Kidney capillary endothelial cell (primary cell): ENCODE measurements at places on chromosomes 7 and 10.

DNA sequence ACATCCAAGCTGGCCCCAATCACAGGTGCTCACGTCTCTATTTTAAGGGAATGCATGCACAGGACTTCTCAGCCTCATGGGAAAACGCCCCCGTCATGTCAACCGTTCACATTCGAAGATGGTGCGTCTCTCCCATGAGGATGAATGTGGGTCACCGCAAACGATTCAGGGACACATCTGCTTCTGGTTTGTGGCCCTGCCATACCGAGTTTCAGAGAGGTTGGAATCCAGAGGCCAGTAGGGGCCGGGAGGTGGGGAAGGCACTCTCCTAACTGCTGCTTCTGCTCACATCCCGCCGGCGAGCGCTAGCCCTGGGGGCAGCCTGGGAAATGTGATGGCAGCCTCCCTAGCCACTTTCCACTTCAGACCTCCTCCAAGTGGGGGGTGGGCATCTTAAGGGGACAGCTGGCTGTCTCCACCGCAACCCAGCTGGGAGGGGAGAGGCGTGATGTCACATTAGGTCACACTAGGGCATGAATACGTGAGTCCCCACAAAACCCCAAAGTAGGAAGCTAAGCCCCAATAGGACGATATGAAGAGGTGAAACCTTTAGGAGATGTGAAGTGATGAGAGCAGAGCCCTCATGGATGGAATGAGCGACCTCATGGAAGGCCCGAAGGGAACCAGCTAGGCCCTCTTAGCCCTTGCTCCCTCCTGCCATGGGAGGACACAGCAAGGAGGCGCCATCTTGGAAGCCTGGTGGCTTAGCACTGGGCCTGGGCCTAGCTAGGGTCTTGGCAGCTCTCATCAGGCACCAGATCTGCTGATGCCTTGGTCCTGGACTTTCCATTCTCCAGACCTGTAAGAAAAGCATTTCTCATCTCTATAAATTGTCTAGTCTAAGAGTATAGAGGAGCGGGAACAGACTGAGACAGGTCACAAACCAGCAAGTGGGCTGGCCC is 107.8 kb downstream of the TCERG1L start:
- no peak for DNase-seq

DNA sequence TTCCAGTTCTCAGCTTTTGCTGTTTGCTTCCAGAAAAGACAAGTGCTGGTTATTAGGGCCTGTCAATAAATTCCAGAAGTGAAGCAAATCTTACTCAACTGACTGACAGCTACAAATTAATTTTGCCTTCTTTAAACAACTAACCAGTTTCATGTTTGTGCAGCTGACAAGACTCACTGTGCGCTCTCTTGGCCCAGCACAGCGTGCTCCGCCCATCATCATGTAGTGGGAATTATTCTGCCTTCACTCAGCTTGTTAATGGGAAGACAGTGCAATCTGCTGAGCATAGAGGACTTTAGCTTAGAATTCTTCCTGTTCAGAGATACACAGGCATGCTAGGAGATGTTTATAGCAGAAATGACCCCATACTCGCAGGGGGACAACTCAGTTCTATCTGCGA is 808.9 kb downstream of the CCSER2 start:
- no peak for DNase-seq

DNA sequence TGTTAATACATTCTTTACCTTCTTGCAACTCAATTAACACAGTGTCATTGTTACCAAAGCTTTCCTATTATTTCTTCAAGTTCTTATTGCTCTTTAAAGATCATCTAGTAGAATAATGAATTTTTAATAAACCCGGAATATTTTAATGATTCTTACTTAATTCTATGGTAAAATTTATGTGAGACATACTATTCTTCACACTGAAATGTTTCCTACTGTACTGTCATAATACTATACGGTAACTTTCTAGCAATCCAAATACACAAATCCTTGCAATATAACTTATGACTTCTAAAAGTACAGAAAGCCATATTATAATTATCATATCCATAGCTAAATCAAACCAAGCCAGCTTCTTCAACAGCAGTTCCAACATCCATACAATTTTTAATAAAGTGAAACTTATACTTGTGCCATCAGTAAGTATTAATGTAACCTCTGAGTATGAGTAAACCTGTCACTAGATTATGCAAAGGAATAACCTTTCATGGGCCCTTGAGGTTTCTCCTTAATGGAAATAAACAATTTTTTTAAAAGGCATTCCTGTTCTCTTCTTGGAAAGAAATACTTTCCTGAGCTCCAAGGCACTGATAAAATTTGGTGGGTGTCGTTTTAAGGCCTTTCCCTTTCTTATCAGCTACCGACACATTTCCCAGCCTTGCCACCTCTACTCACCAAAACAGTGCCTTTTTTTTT is 87.4 kb downstream of the IMMP2L start:
- no peak for DNase-seq

GRCh38 chr7:29500719-29501118 is 62.9 kb upstream of the PRR15 start:
- no peak for DNase-seq

- DNase-seq = no peak
These were observed 8.3 kb upstream of the TMEM168 start for GRCh38 chr7:112798274-112799159.

DNA sequence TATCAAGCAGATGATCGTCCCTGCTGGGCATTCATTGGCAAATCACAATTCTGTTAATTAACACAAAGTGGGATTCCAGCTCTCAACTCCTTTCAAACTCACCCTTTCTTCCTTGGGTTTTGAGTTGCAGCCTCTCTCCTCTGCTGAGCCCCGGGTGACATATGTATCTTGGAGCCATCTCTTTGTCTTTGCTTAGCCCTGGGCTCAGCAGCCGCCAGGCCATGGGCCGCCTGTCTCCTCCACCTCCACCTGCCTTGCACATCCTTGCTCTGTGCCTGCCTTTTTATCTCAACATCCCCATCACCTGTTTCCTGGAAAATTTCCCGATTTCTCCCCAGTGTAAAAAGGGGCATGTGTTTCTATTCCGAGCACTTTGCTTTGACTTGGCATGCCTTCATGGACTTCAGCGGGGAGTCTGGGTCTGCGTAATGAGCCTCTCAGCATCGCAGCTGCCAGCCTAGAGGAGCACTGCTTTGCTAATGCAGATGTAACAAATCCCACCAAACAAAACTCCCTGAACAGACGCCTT is 141.3 kb upstream of the AGK start:
- DNase-seq = no peak

- DNase-seq = peak; percentile 92
These were observed 2.1 kb downstream of the NOS3 start for GRCh38 chr7:150992833-150993302.

DNA sequence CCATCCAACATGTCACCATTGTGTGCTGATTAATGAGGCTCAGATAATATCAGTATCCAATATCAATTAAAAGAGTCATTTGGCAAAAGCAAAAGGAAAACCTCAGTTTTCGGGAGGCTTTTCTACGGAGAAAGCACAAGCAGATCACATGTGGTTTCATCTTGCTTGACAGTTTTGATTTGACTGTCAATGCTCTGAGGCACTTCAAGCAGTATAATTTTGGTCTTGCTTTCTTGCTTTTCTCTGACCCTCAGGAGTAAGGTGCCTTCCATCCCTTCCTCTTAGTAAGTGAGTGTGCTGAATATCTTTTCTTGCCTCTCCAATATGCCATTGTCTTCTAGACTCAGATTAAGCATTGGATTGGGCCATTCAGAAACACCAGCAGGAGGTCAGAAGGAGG is 115.5 kb upstream of the CALCR start:
- DNase-seq = no peak

GRCh38 chr7:129150199-129150996 is 5.9 kb downstream of the TSPAN33 start:
- DNase-seq = no peak

DNA sequence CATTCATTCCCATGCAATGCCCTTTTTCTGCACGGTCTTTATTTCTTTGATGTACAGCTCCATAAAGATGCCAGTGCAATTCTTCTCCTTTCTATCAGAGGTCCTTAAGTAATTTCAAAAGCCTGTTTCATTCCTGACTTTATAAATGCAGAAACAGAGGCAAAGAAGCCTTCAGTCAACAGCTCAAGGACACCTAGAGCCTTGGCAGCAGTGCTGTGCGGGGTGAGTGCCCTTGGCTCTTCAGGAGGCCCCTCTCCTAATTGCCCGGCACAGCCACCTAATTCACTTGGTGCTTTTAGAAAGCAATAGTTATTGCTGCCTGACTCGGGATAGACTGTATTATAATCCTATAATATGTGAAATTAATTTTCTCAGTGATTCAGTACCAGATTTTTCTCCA is 169.6 kb upstream of the KLF6 start:
- no peak for DNase-seq

DNA sequence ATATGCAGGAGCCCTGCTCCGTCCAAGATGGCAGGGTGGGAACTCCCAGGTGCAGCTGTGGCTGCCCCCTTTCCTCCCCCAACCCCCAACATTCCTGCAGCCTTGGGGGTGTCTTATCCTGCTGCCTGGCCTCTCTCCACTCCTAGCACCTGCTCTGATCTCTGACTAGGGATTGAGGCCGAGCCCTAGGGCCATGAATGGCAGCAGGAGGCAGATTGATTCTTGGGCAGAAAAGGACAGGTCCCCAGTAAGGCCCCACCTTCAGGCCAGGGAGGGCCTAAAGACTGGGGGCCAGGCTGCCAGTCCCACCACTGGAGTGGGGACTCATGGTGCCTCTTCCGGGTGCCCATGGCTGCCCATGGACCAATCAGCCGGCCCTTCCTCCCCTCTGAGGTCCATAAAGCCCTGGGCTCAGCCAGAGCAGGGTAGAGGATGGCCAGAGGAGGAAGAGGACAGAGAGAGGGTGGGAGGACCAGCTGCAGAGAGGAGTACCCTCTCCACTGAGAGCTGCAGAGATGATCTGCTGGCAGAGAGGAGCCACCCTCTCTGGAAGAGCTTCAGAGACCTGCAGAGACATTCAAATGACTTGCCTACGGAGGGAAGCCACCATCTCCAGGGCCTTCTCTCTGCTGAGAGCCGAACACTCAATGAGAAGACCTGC is 8.3 kb upstream of the COA1 start:
- DNase-seq = no peak

DNA sequence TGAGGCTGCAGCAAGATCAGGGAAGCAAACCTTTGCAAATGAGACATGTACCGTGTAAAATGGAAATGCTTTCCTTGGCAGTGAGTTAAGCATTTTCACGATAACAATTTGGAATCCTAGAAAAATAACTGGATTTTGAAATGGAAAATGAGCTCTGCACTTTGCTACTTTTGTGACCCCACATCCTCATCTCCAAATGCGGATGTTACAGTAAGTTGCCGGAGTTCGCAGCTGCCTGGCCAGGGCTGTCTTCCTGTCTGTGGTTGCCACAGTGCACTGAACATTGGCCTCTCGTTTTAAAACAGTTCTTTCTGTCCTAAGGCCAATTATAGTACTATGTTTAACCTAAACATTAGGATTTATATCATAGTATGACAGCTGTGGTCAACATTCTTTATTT is 136.2 kb upstream of the FZD8 start:
- DNase-seq = no peak

GRCh38 chr10:59346321-59346720 is 16.0 kb downstream of the FAM13C start:
- no peak for DNase-seq

GRCh38 chr7:17983221-17984062 is 43.1 kb upstream of the SNX13 start:
- no peak for DNase-seq

DNA sequence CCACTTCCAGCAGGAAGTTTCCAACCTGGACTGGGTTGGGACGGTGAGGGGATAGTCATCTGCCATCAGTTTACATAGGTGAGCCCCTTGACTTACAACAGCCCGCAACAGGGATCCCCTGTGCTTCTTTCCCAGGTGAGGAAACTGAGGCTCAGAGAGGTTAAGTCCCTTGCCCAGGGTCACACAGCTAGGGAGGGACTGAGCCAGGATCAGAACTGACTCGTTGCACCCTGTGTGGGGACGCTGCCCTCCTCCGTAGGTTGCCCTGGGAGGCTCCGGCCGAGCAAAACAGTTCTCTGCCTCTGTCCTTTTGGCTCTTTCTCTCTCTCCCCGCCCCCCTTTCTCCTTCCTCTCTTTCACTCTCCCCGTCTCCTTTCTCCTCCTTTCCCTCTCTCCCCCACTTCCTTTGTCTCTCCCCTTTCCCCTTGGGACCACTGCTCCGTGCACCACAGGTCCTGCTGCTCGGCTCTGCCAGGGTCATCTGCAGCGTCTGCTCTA is 117.4 kb upstream of the PPIF start:
- DNase-seq = no peak

- DNase-seq = peak; percentile 94
These were observed 84.1 kb downstream of the PTPRE start for GRCh38 chr10:127990846-127991542.

DNA sequence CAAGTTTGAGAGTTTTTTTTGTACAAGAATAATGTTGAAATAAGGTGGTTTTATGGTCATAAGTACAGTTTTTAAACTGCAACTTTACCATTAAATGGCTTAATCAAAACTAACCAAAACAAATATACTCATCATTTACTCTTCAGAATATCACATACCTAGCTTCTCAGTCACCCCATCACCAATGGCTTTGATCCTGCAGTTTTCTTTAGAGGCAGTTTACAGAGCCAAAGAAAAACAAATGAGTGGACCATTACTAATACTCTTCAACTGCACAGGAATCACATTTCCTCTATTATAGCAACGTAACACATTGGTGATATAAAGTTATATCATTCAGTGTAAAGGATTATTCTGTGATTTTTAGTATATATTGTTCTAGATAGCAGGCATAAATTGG is 576.1 kb upstream of the LRRTM3 start:
- no peak for DNase-seq

GRCh38 chr10:24287559-24288195 is 78.7 kb downstream of the KIAA1217 start:
- DNase-seq = no peak

DNA sequence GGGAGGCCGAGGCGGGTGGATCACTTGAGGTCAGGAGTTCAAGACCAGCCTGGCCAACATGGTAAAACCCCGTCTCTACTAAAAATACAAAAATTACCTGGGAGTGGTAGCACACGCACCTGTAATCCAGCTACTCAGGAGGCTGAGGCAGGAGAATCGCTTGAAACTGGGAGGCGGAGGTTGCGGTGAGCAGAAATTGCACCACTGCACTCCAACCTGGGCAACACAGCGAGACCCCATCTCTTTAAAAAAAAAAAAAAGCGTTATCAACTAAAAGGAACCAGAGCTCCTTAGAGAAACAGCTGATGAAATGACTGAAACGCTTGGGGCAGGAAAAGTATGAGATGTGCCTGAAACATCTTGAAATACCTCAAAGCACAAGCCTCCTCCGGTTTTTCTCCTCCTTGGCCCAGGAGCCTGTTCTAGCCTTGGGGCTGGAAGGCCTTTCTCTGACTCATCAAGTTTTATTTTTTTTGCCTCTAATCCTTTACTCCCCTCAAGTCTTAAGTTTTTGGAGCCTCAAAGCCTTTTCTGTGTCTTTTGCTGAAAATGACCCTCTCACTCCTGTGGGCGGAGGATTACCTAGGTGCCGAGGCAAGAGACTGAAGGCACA is 2.6 kb upstream of the METTL27 start:
- DNase-seq = no peak

DNA sequence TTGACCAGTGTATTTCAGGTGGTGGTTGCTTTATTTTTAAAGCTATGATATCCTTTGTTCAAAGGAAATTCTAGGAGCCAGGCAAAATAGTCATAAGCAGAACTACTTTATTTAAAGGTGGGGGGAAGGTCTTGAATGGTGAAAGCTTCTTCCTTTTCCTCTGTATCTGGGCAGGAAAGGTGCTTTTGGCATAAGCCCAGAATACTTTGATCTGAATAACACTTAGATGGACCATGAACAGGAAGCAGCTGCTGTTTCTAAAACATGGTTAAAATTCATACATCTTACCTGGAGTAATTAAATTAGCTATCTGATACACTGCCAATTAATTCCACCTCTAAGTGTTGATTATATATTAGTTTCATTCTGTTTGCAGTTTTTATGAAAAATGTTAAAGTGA is 13.3 kb downstream of the ZNF804B start:
- no peak for DNase-seq

- DNase-seq = no peak
These were observed 143.6 kb downstream of the LRRC4 start for GRCh38 chr7:127887631-127888030.
